ENCODE measurements at places on chromosomes 16 and 17. TPM values are rescaled to one million over a fixed set of nuclear protein-coding genes. Genes with fewer than 3 reads are reported as not detected.

KIF2B gene
- total RNA-seq, result not detected

VASN gene
- not detected for total RNA-seq

TPPP3 gene
- 18.7 TPM for total RNA-seq

CHST6 gene
- not detected for total RNA-seq

PRR35 gene
- total RNA-seq, result not detected

C17orf100 gene
- total RNA-seq, result 4.8 TPM

ENPP7 gene
- total RNA-seq, result not detected

P2RX5 gene
- total RNA-seq, result 24.6 TPM

TMEM114 gene
- total RNA-seq, result not detected

EXOC7 gene
- total RNA-seq, result 165 TPM

ZFHX3 gene
- 1.6 TPM for total RNA-seq

PRR15L gene
- total RNA-seq, result not detected

KRT24 gene
- not detected for total RNA-seq

MARVELD3 gene
- not detected for total RNA-seq

NOS2 gene
- not detected for total RNA-seq

AATK gene
- 0.61 TPM for total RNA-seq

MIF4GD gene
- 39.4 TPM for total RNA-seq

SLC16A5 gene
- total RNA-seq, result 26.3 TPM

ALOX15 gene
- total RNA-seq, result 0.44 TPM
